ENCODE measurements at places on chromosomes 2 and 18.
A peak's percentile ranks its signal among the peaks of the same experiment; 100 is the strongest.

GRCh38 chr18:8708670-8709069 is 3.3 kb downstream of the MTCL1 start:
- no peak for DNase-seq

GRCh38 chr2:206260188-206261012 is 14.1 kb upstream of the ZDBF2 start:
- peak; percentile 68 for DNase-seq

- DNase-seq = no peak
Observed at GRCh38 chr2:171943869-171944268, 21.6 kb downstream of the HAT1 start.

DNA sequence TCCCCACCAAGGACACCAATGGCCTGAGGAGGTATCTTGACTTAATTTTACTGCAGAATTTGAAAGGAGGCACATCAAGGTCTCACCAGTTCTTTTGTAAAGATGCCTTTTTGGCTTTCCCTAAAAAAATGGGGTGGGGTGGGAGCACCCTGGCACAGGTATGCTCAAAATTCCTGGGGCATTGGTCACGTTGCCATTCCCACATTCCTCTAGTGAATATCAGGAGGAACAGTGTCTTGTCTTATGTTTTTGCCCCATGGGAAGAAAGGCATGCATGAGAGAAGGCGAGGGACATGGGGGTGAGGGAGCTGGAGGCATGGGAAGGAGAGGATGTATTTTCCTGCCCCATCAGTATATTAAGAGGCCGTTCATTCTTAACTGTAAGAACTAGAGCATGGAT is 275.3 kb downstream of the CMPK2 start:
- no peak for DNase-seq

GRCh38 chr2:46421361-46421760 is 58.0 kb upstream of the TMEM247 start:
- no peak for DNase-seq

- DNase-seq = no peak
Observed at GRCh38 chr2:75569546-75569945, 8.8 kb upstream of the EVA1A start.

- no peak for DNase-seq
Observed at GRCh38 chr18:76370686-76371085, 124.4 kb downstream of the ZNF516 start.

Data from common myeloid progenitor, CD34-positive (primary cell).